ENCODE measurements at places on chromosomes 11 and 22. TPM values are rescaled to one million over a fixed set of nuclear protein-coding genes. Genes with fewer than 3 reads are reported as not detected.

Gene SCN4B
- total RNA-seq: 2.9 TPM

Gene OR8A1
- total RNA-seq: not detected

- H3K4me3 ChIP-seq: no peak overlapping the region
- no peaks in the 10 kb centered on the region for H3K27me3 ChIP-seq
Measured at GRCh38 chr11:17596711-17597110, 49.7 kb downstream of the OTOG start.

Gene PHF21B
- total RNA-seq: under 0.01 TPM

DNA sequence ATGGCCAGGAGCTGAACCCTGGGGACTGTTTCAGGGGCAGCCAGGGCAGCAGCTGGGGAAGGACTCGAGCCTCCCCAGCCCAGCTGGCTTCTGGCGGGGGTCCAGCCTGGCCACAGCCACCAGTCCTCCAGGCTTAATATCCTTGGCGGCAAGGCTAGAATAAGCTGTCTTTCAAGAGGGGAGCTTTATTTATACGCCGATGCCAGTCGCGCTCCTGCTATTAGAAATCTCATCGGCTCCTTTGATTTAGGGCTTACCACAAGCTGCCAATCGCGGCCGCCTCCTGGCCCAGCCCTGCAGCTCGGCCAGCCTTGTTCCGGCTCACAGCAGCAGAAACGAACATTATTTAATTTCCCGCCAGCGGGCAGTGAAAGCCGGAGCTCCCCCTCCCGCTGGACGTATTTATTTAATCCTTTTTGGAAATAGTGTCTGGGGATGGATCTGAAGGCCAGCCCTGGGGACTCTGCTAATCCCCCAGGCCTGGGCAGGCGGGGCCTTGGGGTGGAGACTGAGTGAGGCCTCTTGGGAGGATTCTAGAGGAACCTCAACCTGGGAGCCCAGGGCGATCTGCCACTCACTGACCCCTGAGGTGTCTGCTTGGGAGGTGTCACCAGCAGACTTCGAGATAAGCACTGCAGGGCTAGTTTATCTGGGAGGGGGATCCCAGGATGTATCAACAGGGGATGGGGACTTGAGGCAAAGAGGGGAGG, 363.1 kb downstream of the MN1 start:
- peak; percentile 47 for DNase-seq
- H3K27ac ChIP-seq: peak overlapping the region; percentile 1
- H3K27me3 ChIP-seq: no peaks in the 10 kb centered on the region
- H3K36me3 ChIP-seq: no peaks in the 10 kb centered on the region

- no peaks in the 10 kb centered on the region for H3K27me3 ChIP-seq
- H3K4me3 ChIP-seq: no peak overlapping the region
- H3K4me1 ChIP-seq: no peaks in the 10 kb centered on the region
- DNase-seq: peak; percentile 11
Measured at GRCh38 chr11:69511358-69512055, 30.0 kb downstream of the LINC01488 start.

DNA sequence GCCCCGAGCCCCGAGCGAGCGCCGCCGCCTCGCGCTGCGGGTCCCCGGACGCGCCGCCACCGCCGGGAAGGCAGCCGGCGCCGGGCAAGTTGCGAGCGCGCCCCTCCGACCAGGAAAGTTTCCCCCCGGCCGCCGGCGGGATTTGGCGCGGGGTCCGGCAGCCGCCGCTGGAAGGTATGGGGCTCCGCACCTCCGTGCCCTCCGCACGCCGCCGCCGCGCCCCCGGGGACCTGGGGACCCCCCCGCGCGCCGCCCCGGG, 281 bp downstream of the TSPAN18 start:
- H3K36me3 ChIP-seq: no peaks in the 10 kb centered on the region
- peak overlapping the region; percentile 89 for H3K27ac ChIP-seq
- no peak for DNase-seq
- no peaks in the 10 kb centered on the region for H3K27me3 ChIP-seq
- peak overlapping the region; percentile 58 for H3K4me3 ChIP-seq
- peaks cover 3% of the 10 kb centered on the region for H3K4me1 ChIP-seq

- DNase-seq: no peak
- no peak overlapping the region for H3K27ac ChIP-seq
- H3K27me3 ChIP-seq: no peaks in the 10 kb centered on the region
- H3K4me3 ChIP-seq: no peak overlapping the region
- no peaks in the 10 kb centered on the region for H3K4me1 ChIP-seq
- no peaks in the 10 kb centered on the region for H3K36me3 ChIP-seq
Measured at GRCh38 chr11:98155696-98156095, 865.1 kb upstream of the CNTN5 start.

Gene TSSK2
- total RNA-seq: not detected

DNA sequence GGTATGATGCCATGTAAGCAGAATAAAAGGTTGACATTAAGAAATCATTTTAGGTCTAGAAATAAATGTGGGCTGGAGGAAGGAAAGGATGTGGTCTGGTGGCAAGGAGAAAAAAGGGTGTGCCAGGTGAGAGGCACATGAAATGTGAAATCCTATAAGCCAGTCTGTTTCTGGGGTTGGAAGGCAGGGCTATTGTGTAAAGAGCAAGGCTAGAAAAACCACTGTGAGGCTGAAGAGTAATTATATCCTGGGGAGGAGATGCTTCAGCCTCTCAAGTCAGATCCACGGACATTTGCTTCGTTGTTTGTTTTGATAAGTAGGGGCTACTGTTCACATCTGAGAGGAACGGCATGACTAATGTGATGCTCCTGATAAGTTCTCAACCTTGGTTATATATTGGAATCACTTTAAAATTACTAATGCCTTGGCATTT, 77.5 kb upstream of the CTSC start:
- no peaks in the 10 kb centered on the region for H3K4me1 ChIP-seq
- no peak for DNase-seq
- H3K27ac ChIP-seq: no peak overlapping the region

DNA sequence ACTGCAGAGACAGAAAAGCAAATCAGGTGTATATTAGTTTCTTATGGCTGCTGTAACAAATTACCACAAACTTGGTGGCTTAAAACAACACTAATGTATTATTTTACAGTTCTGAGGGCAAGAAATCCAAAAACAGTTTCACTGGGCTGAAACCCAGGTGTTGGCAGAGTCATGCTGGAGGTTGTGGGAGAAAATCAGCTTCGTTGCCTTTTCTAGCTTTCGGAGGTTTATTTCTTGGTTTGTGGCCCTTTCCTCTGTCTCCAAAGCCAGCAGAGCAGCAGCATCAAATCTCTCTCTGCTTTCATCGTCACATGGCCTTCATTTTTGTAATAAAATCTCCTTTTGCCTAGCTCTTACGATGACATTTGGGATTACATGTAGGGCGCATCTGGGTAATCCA, 33.0 kb upstream of the OR6M1 start:
- H3K4me3 ChIP-seq: no peak overlapping the region
- DNase-seq: no peak
- H3K36me3 ChIP-seq: no peaks in the 10 kb centered on the region
- no peak overlapping the region for H3K27ac ChIP-seq
- H3K4me1 ChIP-seq: no peaks in the 10 kb centered on the region

Gene LUZP2
- total RNA-seq: not detected

DNA sequence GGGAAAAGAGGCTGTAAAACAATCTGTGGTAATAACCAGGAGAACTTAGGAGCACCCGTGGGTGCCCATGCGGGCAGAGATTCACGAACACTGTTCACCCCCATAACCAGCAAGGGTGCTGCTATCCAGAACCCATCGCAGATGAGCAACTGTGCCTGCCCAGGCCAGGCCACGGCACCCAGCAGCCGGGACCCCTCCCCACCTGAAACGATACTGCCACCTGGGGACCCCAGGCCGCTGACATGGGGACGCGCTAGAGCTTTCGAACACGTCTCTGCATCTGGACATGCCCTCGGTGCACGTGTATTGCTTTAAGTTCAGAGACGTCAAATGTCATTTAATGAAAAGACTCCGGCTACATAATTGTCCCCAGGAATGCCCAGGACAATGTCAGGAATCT, 14.3 kb upstream of the MUC2 start:
- H3K27me3 ChIP-seq: no peaks in the 10 kb centered on the region
- no peak overlapping the region for H3K4me3 ChIP-seq
- H3K27ac ChIP-seq: no peak overlapping the region
- no peak for DNase-seq
- no peaks in the 10 kb centered on the region for H3K4me1 ChIP-seq

GRCh38 chr22:17269607-17270261, 50.5 kb upstream of the ADA2 start:
- no peaks in the 10 kb centered on the region for H3K4me1 ChIP-seq
- no peak overlapping the region for H3K4me3 ChIP-seq
- no peaks in the 10 kb centered on the region for H3K36me3 ChIP-seq
- no peak for DNase-seq
- no peak overlapping the region for H3K27ac ChIP-seq
- H3K27me3 ChIP-seq: no peaks in the 10 kb centered on the region

Gene AQP11
- total RNA-seq: 6.9 TPM

DNA sequence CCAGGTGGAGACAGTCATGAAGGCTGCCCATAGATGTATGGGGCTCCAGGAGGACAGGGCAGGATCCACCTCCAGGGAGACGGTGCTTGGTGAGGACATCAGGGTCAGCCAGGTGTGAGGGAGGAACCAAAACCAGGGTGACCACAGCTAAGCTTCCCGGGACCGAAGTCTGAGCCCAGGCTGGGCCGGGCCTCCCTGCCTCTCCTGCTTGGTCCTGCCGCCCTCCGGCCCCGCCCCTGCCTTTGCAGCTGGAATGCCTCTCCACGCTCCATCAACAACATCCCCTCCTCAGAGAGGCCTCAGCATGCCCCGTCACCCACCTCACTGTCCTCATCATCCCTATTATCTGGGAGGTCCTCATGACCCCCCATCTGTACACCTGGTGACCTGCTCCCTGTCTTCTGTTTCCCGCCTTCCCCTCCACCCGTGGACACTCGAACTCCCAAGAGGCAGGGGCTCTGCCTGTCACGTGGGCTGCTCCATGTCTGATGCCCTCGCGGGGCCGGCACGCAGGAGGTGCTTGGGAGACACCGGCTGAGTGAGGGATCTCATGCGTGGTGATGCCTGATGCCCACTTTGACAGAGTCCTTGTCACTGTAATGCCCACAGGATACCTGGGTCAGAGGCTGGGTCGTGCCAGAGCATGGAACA, 59.4 kb downstream of the RTL6 start:
- H3K36me3 ChIP-seq: no peaks in the 10 kb centered on the region
- no peaks in the 10 kb centered on the region for H3K4me1 ChIP-seq
- DNase-seq: no peak
- no peaks in the 10 kb centered on the region for H3K27me3 ChIP-seq
- no peak overlapping the region for H3K27ac ChIP-seq
- H3K4me3 ChIP-seq: no peak overlapping the region

- no peaks in the 10 kb centered on the region for H3K4me1 ChIP-seq
- DNase-seq: no peak
- no peaks in the 10 kb centered on the region for H3K36me3 ChIP-seq
Measured at GRCh38 chr22:31544481-31545480, 48.4 kb downstream of the SFI1 start.

- DNase-seq: no peak
- no peak overlapping the region for H3K27ac ChIP-seq
- peaks cover 18% of the 10 kb centered on the region for H3K4me1 ChIP-seq
- no peaks in the 10 kb centered on the region for H3K36me3 ChIP-seq
Measured at GRCh38 chr11:63875506-63876065, 36.7 kb downstream of the MARK2 start.

GRCh38 chr11:68402355-68403031, 58.1 kb upstream of the PPP6R3 start:
- H3K4me3 ChIP-seq: no peak overlapping the region
- H3K36me3 ChIP-seq: no peaks in the 10 kb centered on the region
- peaks cover 13% of the 10 kb centered on the region for H3K4me1 ChIP-seq
- no peak for DNase-seq
- no peak overlapping the region for H3K27ac ChIP-seq
- no peaks in the 10 kb centered on the region for H3K27me3 ChIP-seq

DNA sequence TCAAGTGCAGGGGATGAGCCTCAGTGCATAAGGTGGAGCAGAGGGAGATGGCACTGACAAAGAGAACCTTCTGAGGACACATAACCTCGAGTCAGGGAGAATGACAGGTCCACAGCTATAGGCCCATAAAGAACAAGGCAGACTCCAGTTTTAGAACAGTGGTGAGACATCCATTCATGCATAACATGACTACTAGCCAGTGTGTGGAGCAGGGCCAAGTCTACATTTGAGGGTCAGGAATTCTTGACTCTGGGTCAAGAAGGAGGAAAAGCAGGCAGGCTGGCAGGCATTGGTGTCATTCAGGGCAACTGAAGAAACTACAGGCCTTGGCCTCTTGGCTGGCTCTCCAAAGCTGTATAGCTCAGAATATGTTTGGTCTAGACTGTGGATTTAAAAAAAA, 54.9 kb downstream of the MTNR1B start:
- no peaks in the 10 kb centered on the region for H3K4me1 ChIP-seq
- H3K4me3 ChIP-seq: no peak overlapping the region
- H3K27ac ChIP-seq: no peak overlapping the region
- no peaks in the 10 kb centered on the region for H3K36me3 ChIP-seq

GRCh38 chr11:132579136-132579535, 953.2 kb downstream of the OPCML start:
- no peak for DNase-seq
- H3K36me3 ChIP-seq: no peaks in the 10 kb centered on the region
- no peaks in the 10 kb centered on the region for H3K27me3 ChIP-seq
- no peaks in the 10 kb centered on the region for H3K4me1 ChIP-seq
- no peak overlapping the region for H3K4me3 ChIP-seq

DNA sequence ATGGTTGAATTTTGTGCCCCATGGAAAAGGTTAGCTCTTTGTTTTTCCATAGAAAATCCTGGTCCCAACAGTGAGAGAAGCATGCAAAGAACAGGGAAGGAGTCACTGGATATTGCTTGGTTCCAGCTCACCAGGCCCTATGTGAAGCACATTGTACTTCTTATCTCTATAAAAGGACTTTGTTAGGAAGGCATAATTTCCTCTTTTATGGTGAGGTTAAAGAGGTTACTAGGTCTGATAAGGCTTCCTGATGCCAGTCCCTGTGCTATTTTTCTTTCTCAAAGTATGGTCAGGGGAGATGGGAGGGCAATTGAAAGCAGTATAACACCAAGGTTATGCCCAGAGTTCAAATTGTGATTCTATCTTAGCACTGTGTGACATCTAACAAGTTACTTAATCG, 162.6 kb downstream of the KIF18A start:
- DNase-seq: no peak
- H3K27me3 ChIP-seq: no peaks in the 10 kb centered on the region
- H3K36me3 ChIP-seq: no peaks in the 10 kb centered on the region
- H3K4me1 ChIP-seq: no peaks in the 10 kb centered on the region
- H3K4me3 ChIP-seq: no peak overlapping the region

Gene FGF3
- not detected for total RNA-seq

All from uterus (tissue), 4 donors.